ENCODE measurements at places on chromosomes 7 and 10.
A peak's percentile ranks its signal among the peaks of the same experiment; 100 is the strongest.

GRCh38 chr7:28631995-28632394 lies 219.7 kb downstream of the CREB5 start:
- no peak for DNase-seq

DNA sequence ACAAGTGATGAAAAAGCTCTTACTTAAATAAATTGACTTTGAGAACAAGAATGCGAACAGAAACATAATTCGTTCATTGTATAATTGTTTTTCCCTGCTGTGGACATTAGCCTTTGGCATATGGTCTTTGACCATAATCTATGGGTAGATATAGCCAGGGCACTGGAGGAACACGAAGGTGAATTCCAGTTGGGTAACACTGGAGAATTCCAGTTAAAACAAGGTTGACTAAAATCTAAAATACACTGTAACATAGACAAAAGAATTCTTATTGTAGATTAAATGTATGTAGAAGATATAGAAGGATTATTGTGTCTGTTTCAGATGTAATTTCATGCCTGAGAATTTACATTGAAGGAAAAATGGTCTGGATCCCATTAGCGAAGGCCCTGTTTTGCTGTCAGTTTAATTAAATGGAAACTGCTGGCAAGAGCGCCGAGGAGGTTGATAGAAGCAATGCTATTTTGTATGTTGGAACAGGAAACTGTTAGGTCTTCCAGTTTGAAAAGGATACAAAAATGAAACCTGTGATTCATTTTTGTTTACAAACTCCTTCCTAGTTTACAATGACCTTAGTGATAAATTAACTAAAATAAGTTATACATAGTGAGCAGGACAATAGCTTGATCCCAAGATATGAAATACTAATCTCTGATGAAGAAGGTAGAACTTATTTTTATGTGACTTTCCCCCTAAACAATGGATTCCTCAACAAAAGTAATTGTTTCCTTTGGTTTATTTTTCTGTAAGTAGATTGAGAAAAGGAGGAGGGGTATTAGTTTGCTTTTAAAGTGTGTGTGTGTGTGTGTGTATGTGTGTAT lies 68.9 kb downstream of the ARID5B start:
- no peak for DNase-seq

GRCh38 chr10:75432176-75432575 lies 752 bp downstream of the LRMDA start:
- DNase-seq = no peak

GRCh38 chr10:42969147-42969546 lies 107.7 kb upstream of the RET start:
- no peak for DNase-seq

DNA sequence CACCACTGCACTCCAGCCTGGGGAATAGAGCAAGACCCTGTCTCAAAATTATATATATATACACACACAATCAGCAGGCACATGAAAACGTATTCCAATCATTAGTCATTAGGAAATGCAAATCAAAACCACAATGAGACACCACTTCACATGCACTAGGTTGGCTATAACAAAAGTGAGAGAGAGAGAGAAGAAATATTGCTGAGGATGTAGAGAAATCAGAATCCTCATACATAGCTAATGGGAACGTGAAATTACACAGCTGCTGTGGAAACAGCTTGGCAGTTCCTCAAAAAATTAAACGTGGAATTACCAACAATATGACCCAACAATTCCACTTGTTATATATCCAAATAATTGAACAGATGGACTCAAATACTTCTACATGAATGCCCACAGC lies 43.3 kb upstream of the CNNM1 start:
- DNase-seq = no peak

- DNase-seq = no peak
These were observed 34.9 kb upstream of the CALD1 start for GRCh38 chr7:134744569-134744968.

DNA sequence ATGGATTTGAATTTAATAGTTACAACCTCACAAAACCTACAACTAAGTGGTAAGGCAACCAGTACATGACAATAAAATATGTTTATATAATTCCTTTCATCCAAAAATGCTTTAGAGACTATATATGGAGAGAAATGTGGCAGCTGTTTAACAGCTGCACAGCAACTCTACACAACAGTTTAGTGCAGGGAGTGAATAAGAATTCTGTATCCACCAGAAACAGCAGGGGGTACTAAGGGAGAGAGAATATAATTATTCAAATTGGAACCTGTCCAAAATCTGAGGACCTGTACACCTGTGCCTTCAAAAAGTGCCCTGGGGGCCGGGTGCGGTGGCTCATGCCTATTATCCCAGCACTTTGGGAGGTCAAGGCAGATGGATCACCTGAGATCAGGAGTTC lies 49.6 kb downstream of the POLL start:
- no peak for DNase-seq

- DNase-seq = no peak
These were observed 172.4 kb upstream of the PRR15 start for GRCh38 chr7:29391262-29391661.

DNA sequence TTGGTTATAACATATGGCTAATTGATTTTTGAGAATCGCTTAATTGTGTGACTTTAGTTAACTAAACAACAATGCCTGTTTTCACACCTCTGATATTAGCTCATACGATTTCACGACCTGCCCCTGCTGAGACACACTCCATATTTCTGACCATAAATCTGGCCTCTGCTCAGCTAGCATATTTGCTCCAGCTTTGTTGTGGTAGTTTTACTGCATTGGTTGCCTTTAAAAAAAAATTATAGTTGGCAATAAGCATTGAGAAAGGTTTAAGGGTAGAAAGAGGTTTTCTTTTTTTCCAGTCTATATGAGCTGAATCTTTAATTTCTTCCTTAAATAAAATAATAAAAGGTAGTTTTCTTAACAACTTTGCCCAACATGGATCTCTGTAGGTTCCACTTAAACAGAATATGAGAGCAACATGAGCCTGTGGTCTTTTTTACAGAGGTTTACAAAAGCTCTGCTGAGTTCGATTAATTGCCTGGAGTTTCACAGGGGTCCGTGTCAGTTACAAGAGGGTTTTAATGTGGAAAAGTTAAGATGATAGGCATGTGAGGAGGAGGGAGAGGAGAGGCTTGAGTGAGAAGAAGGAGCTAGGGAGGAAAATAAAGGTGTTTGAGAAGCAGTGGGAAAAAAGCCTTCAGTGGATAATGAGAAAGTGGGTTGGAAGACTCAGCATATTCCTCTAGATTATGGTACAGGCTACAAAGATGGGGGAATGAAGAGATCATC lies 318.2 kb downstream of the CXCL12 start:
- no peak for DNase-seq

DNA sequence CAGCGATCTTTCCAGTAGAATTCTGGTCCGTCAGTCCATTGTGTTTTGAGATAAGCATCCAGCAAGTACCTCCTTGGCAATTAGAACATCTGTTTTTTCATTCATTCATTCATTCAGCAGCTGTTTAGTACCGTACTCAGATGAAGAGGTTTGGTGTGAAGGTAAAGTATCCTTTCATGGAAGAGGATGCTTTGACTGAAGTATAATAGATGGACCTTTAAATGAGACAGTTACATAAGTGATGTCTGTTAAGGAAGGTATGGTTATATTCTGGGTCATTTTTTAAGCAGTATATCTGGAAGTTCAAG lies 1.2 kb downstream of the MAPK8 start:
- no peak for DNase-seq

GRCh38 chr7:123346766-123347165 lies 147.0 kb upstream of the SLC13A1 start:
- DNase-seq = no peak

DNA sequence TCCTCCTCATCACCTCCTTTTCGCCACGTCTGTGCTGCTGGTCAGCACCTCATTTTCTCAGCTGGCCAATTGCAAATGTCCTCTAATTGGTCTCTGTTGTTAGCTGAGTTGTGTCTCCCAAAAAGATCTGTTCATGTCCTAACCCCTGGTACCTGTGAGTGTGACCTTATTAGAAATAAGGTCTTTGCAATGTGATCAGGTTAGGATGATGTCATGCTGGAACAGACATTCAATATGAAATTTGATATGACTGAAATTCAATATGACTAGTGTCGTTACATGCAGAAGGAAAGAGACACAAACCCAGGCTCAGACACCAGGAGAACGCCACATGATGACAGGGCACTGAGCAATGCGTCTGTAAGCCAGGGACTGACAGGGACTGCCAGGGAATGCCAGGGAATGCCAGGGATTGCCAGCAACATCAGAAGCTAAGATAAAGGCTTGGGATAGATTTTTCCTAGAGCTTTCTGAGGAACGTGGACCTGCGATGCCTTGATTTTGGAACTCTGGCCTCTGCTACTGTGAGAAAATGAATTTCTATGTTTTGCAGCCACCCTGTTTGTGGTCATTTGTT lies 77.5 kb upstream of the CXCL12 start:
- DNase-seq = no peak

GRCh38 chr7:47763063-47763974 lies 181.4 kb upstream of the TNS3 start:
- peak; percentile 77 for DNase-seq

GRCh38 chr7:7109934-7110333 lies 72.4 kb upstream of the C1GALT1 start:
- no peak for DNase-seq

DNA sequence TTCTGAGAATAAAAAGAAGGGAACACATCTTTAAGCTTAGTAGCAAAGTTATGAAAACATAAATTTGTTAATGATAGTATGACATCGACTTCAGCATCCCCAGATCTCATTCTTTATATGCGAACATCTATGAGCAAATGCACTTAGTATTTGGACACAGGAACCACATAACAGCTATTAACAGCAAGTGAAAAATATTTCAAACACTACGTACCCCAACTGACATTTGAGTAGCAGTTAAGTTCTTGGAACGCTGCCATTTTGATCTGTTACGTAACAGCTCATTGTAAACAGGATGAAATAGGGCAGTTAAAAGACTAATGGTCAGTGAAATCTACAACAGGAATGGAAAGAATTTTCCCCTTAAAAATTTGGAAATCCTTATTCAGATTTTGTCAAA lies 428.9 kb downstream of the TNS3 start:
- peak; percentile 55 for DNase-seq

DNA sequence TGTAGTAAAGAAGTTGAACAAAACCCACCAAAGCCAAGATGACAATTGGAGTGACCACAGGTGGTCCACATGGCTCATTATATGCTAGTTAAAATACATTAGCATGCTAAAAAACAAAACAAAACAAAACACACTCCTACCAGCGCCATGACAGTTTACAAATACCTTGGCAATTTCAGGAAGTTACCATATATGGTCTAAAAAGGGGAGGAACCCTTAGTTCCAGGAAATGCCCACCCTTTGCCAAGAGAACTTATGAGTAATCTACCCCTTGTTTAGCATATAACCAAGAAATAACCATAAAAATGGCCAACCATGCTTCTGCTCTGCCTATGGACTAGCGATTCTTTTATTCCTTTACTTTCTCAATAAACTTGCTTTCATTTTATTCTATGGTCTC lies 979.1 kb upstream of the POT1 start:
- no peak for DNase-seq

DNA sequence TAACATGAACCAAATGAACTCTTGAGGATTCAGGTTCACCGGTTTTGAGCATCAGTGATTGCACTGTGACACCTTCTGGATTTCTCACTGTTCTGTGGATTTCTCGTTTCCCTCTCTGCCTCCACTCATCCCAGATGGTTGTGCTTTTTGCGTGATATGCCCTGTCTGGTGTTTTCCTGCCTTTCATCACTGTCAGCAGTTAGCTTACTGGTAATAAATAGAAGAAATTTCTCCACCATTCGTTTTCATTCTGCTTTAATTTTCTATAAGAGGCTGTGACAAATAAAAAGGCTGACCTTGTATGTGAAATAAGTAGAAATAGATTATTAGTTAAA lies 16.2 kb downstream of the BPGM start:
- DNase-seq = no peak

DNA sequence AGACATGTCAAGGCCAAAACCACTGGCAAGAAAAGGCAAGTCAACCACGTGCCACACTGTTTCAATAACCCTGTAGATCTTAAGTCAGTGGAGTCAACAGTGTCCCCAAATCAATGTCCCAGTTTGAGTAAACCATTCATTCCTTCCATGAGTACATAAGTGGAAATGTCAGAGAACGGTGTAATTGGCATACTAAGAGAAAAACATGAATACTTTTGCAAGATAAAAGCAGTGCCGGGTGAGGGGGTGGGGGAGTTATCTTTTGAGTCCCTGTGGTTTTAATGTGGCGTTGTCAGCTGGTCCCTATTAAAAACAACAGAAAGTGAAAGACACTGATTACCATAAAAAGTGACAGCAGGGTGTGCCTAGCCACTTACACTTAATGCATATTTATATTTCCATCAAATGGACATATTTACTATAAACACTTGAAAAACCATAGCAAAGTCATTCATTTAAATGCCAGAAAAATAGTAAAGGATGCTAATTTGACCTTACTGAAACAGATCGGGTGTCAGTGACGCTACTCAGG lies 37.8 kb downstream of the RSU1 start:
- no peak for DNase-seq

- DNase-seq = no peak
These were observed 56.8 kb upstream of the JAZF1 start for GRCh38 chr7:28237363-28237762.

Measured in brain pericyte (primary cell).